ENCODE measurements at places on chromosomes 7 and 10.

- DNase-seq = no peak
Measured at GRCh38 chr7:155216475-155217272, 81.0 kb upstream of the INSIG1 start.

- no peak for DNase-seq
Measured at GRCh38 chr7:41118486-41118885, 584.4 kb downstream of the INHBA start.

GRCh38 chr7:2702594-2702957 lies 14.6 kb downstream of the AMZ1 start:
- DNase-seq = no peak

DNA sequence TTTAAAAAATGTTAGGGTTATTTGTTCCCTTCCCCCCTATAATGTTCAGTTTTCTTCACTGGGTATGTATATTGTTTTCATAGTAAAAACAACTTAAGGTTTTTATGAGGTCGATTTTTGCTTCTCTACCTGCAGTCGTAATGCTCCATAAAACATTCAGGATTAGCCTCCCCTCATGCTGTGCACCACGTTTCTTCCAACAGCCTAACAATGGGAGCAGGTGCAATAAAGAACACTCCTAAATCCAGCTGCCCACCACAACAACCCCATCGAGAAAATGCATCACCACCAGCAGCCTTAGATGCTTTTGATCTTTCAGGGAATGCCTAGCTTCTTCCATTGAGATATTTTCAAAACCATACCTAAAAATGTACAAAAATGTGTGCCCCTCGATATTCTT lies 111.1 kb downstream of the ADAM12 start:
- no peak for DNase-seq

DNA sequence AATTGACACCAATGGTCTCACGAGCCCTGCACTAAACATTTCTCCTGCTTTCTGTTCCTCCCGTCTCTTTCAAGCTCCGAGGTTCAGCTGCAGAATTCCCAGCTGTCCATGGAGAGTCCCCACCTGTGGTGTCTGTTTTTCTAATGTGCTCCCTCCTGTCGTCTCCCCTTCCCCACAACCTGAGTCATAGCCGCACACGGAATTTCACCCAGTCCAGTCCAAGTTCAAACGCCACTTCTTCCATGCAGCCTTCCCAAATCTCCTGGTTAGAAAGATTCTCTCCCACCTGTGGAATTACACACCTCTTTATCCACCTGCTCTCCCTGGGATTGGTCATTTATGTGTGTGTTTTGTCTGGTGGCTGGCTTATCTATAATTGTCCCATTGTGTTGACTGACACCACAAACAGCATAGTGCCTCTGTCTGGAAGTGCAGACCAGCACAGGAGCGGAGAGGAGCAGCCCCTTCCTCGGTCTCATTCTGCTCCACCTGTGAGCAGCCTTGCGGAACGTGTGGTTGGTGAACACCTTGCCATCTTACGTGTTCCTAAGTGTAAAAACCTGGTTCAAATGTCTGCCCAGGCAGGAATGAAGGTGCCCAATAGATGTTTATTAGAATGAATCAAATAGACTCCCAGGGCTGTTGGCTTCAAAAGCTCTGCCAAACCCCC lies 3.3 kb upstream of the DIP2C start:
- no peak for DNase-seq

- no peak for DNase-seq
Measured at GRCh38 chr10:66294538-66294937, 631.3 kb upstream of the LRRTM3 start.

DNA sequence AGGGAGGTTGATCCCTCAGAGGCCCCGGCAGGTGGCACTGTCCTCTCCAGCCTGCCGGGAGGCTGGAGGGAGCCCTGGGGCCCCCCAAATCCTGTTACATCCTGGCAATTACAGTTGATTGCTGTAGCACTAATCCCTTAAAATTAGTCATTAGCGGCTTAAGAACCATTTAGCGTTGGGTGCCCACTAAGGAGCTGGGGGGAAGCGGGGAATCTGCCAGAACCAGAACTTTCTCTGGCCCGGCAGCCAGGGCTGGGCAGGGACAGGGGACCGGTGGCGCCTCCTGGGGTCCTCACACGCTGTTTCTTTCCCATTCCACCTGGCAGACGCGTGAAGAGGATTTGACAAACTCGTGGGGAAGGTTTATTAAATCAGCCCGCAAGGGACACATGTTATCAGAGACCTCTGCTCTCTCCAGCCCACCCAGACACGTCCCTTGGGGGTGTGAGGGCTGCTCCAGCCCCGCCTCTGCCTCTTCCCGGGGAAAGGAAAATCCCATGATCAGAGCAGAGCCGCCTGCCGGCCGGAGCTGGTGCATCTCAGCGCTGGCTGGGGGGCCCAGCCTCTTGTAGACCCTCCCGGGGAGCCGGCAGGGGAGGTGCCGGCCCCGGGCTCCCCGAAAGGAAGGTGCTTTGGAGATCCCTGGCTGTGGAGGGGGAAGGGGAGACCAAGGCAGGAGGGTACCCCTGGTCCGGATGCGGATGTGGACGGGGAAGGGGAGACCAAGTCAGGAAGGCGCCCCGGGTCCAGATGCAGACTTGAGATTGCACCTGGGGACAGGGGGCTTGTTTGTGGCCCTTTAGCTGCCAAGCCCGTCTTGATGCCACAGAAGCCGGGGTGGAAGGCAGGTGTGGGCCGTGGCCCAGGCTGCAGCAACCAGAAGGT lies 142.7 kb downstream of the ELFN1 start:
- DNase-seq = no peak

DNA sequence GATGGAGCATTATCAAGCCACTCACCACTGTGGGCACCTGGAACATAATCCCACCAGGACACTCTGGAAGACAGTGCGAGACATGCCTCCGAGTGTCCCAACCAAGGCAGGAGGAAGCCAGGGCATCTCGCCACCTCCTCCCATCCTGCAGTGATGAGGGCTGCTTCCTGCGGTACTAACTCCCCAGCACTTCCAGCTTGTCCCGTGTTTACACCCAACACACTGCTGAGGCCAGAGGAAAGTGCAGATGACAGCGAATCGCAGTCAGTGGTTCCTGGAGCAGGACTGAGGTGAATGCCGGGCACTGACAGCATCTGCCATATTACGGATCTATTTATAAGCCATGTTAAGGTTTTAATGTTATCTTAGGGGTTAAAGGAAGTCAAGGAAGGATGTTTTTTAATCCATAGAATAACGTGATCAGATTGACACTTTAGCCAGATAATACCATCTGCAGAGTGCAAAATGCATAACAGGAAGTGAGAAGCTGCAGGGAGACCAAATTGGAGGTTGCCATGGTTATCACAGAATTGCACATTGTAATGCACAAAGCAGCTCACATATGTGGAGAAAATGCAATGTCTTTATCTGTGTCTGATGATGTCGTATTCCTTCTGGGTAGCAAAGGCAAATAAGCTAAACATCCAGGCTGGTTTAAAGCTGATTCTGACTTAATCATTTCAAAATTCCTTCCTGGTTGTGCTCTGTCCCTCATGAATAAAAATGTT lies 314.1 kb upstream of the C7orf33 start:
- no peak for DNase-seq

- DNase-seq = no peak
Measured at GRCh38 chr7:88842201-88842600, 46.7 kb upstream of the TEX47 start.

Measured in NCI-H2081 treated with DMSO at 0.1 percent for 48 hours (cell line).